ENCODE measurements at places on chromosomes 12 and 14. TPM values are rescaled to one million over a fixed set of nuclear protein-coding genes. Genes with fewer than 3 reads are reported as not detected.

DNA sequence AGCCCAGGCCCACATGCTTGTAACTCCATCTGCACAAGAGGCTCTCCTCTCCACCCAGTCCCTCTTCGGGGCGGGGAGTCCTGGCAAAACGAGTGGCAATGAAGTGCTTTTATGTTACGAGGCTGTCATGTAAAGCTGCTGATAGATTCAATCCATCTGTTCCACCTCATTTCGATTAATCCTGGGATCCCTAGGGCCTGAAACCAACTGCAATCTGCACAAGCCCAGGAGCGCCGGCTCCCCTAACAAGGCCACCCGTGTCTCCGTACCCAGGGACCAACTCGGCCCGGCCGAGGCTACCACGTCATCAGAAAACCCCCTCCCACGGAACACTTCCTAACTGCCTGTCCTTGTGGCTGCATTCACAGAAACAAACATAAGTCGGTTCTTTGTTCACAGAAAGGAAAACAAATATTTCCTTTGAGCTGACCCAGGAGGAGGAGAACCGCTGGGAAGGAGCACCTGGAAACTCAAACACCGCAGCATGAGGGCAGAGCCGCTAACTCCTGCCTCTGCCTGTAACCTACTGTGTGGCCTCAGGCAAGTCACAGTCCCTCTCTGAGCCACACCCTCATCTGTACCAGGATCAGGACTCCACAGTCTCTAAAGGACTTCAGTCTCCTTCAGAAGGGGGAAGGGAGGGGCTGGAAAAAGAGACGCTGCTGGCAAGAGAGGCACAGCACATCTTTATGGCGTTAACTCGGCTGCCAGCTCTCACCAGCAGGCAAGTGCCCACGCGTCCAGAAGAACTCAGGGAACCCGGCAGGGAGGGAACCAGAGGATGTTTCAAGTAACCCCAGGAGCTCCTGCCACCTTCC, 47.8 kb downstream of the CCDC88C start:
- no peak for DNase-seq

DNA sequence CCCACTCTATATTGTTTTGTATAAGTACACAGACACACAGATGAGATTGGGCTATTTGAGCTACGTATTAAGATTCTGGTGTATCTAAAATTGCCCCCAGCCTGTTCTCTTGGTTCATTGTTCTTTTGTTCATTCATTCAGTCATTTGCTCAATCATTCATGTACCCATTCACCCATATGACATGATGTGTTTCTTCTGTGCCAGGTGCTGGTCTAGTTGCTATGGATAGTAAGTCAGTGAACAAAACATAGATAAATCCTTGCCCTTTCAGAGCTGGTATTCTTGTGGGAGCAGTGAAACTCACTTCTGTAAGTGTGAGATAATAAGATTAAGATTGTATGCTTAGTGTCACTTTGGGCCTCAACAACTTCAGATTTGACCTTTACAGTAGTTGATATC, 191.3 kb downstream of the TMTC2 start:
- DNase-seq: no peak

- no peak for DNase-seq
Observed at GRCh38 chr12:81416571-81416970, 338.7 kb downstream of the ACSS3 start.

- no peak for DNase-seq
Observed at GRCh38 chr12:113418213-113418879, 3.8 kb upstream of the SDSL start.

RDH12 gene
- not detected for total RNA-seq

OAS3 gene
- total RNA-seq: 12.8 TPM

SDS gene
- total RNA-seq: not detected

Data from NCI-H460 (cell line).